ENCODE measurements at places on chromosomes 1 and 21. TPM values are rescaled to one million over a fixed set of nuclear protein-coding genes. Genes with fewer than 3 reads are reported as not detected.

- no peak overlapping the region for H3K27ac ChIP-seq
- H3K4me3 ChIP-seq, result no peak overlapping the region
- peaks cover 18% of the 10 kb centered on the region for H3K27me3 ChIP-seq
- no peaks in the 10 kb centered on the region for H3K36me3 ChIP-seq
Measured at GRCh38 chr1:152654110-152654509, 9.1 kb upstream of the LCE2D start.

The CELA3B gene
- total RNA-seq, result not detected

The FCER1G gene
- 0.63 TPM for total RNA-seq

DNA sequence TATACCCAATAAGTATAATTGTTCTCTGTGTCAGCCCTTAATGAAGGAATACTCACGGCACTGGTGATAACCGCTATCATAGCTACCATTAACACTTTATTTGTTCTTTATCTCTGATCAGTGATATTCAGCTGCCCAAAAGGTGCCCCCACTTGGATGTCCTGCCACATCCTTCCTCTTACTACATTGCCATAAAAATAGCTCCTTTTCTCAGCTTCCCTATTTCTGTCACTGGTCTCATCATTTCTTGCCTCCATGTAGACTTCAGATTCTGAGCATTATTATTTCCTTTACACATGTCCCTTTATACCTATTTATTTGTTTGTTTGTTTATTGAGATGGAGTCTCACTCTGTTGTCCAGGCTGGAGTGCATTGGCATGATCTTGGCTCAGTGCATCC, 2.7 kb upstream of the RAB29 start:
- H3K4me1 ChIP-seq, result peaks cover 38% of the 10 kb centered on the region
- H3K4me3 ChIP-seq, result no peak overlapping the region
- no peak for DNase-seq
- no peak overlapping the region for H3K27ac ChIP-seq
- H3K27me3 ChIP-seq, result no peaks in the 10 kb centered on the region

DNA sequence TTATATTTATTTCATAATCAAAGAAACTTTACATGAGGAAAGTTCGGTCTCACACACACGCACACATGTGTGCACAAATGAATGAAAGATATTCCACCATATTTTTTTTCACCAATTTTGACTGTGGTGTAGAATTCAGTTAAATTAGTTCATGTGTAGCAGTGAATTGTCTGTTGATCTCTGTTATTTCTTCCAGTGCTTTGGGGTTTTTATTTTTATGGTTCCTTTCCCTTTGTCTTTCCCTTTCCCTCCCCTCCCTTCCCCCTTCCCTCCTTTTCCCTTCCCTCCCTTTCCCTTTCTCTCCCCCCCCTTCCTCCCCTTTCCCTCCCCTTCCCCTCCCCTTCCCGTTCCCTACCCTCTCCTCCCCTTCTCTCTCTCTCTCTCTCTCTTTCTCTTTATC, 8.9 kb downstream of the RYR2 start:
- no peak overlapping the region for H3K27ac ChIP-seq
- H3K4me1 ChIP-seq, result no peaks in the 10 kb centered on the region
- H3K36me3 ChIP-seq, result no peaks in the 10 kb centered on the region

GRCh38 chr1:112575154-112575804, 43.7 kb downstream of the ST7L start:
- no peak for DNase-seq
- H3K36me3 ChIP-seq, result peaks cover 20% of the 10 kb centered on the region
- no peak overlapping the region for H3K27ac ChIP-seq
- no peak overlapping the region for H3K4me3 ChIP-seq
- no peaks in the 10 kb centered on the region for H3K4me1 ChIP-seq
- no peaks in the 10 kb centered on the region for H3K27me3 ChIP-seq

- H3K36me3 ChIP-seq, result no peaks in the 10 kb centered on the region
- DNase-seq, result no peak
- no peaks in the 10 kb centered on the region for H3K27me3 ChIP-seq
- no peak overlapping the region for H3K4me3 ChIP-seq
- H3K27ac ChIP-seq, result no peak overlapping the region
- H3K4me1 ChIP-seq, result no peaks in the 10 kb centered on the region
Measured at GRCh38 chr1:238677567-238677966, 708.8 kb upstream of the CHRM3 start.

- H3K4me3 ChIP-seq, result no peak overlapping the region
- no peak overlapping the region for H3K27ac ChIP-seq
- peaks cover 1% of the 10 kb centered on the region for H3K27me3 ChIP-seq
- H3K36me3 ChIP-seq, result no peaks in the 10 kb centered on the region
- no peak for DNase-seq
Measured at GRCh38 chr1:227396539-227397353, 78.5 kb upstream of the CDC42BPA start.

DNA sequence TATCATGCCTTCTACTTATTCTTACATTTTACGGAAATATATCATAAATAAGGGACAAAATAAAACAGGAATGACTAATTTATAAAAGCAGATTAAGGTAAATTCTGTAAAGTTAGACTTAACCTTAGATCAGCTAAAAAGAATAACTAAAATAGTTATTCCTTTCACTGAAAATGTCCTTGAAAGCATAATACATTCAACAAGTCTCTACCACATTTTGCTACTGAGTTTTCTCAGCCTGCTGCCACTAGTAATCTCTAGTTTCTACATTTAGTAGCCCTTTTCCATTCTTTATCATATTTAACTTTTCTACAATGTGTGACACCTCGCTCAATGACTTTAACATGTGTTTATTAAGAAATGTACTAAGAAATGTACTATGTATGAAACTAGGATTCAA, 89.0 kb downstream of the DENND1B start:
- DNase-seq, result no peak
- H3K4me3 ChIP-seq, result no peak overlapping the region
- no peak overlapping the region for H3K27ac ChIP-seq
- peaks cover 4% of the 10 kb centered on the region for H3K4me1 ChIP-seq

The FCRL4 gene
- total RNA-seq, result not detected

DNA sequence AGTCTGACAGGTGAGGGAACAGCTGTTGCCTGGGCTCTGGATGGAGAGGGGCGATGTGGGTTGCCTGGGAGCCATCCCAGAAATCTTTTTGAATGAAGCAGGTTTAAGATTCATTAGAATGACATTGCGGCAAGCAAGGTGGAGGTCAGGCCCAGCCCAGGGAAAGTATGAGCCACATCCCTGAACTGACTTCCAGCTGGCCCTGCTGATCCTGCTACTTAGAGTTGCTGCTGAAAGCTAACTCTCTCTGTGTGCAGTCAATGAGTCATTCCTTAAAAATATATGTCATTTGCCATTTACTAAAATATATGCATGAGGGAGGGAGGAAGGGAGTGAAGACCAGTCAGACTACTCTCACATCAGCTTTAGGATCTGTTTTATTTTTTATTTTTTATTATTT, 54.3 kb upstream of the RAB3GAP2 start:
- peaks cover 7% of the 10 kb centered on the region for H3K27me3 ChIP-seq
- H3K27ac ChIP-seq, result no peak overlapping the region
- no peak for DNase-seq
- H3K4me3 ChIP-seq, result no peak overlapping the region
- no peaks in the 10 kb centered on the region for H3K36me3 ChIP-seq

GRCh38 chr1:4636644-4637380, 17.6 kb upstream of the AJAP1 start:
- H3K36me3 ChIP-seq, result no peaks in the 10 kb centered on the region
- H3K27ac ChIP-seq, result no peak overlapping the region
- no peaks in the 10 kb centered on the region for H3K4me1 ChIP-seq
- H3K4me3 ChIP-seq, result no peak overlapping the region
- peaks cover 1% of the 10 kb centered on the region for H3K27me3 ChIP-seq
- no peak for DNase-seq

GRCh38 chr21:46299167-46299566, 13.0 kb downstream of the YBEY start:
- H3K36me3 ChIP-seq, result peaks cover 28% of the 10 kb centered on the region
- DNase-seq, result no peak
- H3K27me3 ChIP-seq, result no peaks in the 10 kb centered on the region
- no peak overlapping the region for H3K4me3 ChIP-seq
